ENCODE measurements at places on chromosomes 4 and X. TPM values are rescaled to one million over a fixed set of nuclear protein-coding genes. Genes with fewer than 3 reads are reported as not detected.

DNA sequence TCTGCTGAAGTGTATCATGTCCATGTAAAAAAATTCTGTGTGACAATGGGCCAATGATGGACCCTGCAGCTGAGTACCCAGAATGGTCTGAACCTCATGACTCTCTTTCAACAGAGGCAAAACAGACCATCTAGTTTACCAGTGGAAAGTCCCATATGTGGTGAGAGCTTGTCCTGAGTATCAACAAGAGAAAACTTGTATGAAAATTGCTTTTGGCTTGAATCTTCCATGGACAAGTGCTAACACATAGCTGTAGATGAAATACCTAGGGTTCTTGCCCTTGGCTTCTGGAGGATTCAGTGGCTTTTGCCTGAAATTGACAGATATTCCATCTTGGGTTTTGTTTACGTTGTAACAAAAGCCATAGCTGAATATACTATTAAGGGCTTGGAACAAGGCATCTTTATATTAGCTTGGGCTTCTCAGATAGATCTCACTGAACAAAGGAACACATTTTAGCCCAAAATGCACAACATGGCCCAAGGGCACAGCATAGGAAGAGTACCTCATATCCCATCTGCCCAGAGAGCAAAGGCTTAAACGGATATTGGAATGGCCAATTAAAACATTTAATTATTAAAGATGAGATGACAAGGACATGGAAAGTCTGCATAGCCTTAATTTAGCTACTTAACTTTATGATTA is 128.5 kb upstream of the HPGD start:
- no peak overlapping the region for H3K4me3 ChIP-seq
- no peaks in the 10 kb centered on the region for H3K27me3 ChIP-seq
- H3K27ac ChIP-seq = no peak overlapping the region
- H3K36me3 ChIP-seq = no peaks in the 10 kb centered on the region
- no peaks in the 10 kb centered on the region for H3K4me1 ChIP-seq

Gene GNL3L
- total RNA-seq = 15.4 TPM

GRCh38 chr4:153074936-153075630 is 129.2 kb upstream of the TRIM2 start:
- H3K4me1 ChIP-seq = no peaks in the 10 kb centered on the region
- H3K4me3 ChIP-seq = no peak overlapping the region
- no peak overlapping the region for H3K27ac ChIP-seq
- no peaks in the 10 kb centered on the region for H3K36me3 ChIP-seq
- H3K27me3 ChIP-seq = no peaks in the 10 kb centered on the region
- no peak for DNase-seq

DNA sequence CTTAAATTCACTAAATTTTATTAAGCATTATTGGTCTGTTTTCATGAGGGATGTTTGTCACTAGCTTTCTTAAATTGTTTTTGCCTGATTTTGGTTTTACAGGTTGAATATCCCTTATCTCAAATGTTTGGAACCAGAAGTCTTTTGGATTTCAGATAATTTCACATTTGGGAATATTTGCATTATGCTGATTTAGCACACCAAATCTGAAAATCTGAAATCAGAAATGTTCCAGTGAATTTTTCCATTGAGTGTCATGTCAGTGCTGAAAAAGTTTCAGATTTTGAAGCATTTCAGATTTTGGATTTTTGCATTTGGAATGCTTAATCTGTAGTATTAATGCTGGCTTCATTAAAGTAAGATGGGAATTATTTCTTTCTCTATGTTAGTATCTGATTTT is 14.7 kb downstream of the FAM193A start:
- no peaks in the 10 kb centered on the region for H3K4me1 ChIP-seq
- DNase-seq = no peak
- no peak overlapping the region for H3K27ac ChIP-seq
- H3K4me3 ChIP-seq = no peak overlapping the region
- H3K27me3 ChIP-seq = no peaks in the 10 kb centered on the region
- no peaks in the 10 kb centered on the region for H3K36me3 ChIP-seq

Gene GLOD5
- not detected for total RNA-seq

DNA sequence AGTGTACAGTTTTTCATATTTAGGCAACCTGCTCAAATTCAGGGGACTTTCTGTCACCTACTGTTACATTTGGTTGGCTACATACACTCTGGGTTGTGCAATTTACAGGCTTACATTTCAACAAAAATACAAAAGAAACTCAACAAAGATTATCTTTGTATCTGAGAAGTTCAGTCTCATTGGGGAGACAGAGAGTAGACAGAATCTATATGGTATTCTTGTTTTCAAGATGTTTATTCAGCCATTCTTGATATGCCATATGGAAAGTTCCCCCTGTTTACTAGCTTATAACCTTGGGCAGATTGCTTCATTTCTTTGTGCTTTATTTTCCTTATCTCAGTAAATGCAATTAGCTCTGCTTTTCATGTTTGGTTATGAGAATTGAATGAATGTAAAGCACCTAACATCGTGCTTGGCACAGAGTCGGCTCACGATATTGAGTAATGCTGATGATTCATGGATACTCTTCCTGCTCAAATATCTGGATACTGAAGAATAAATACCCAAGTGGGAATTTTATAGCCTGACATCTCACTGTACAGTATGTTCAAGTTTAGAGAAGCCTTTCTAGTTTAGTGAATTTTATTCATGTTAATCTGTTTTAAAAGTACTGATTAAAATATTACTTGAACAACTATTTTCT is 96.5 kb upstream of the PACRGL start:
- no peak for DNase-seq
- H3K27ac ChIP-seq = no peak overlapping the region
- no peaks in the 10 kb centered on the region for H3K27me3 ChIP-seq
- H3K36me3 ChIP-seq = peaks cover under 1% of the 10 kb centered on the region
- H3K4me1 ChIP-seq = no peaks in the 10 kb centered on the region

Gene LRP2BP
- 0.53 TPM for total RNA-seq

DNA sequence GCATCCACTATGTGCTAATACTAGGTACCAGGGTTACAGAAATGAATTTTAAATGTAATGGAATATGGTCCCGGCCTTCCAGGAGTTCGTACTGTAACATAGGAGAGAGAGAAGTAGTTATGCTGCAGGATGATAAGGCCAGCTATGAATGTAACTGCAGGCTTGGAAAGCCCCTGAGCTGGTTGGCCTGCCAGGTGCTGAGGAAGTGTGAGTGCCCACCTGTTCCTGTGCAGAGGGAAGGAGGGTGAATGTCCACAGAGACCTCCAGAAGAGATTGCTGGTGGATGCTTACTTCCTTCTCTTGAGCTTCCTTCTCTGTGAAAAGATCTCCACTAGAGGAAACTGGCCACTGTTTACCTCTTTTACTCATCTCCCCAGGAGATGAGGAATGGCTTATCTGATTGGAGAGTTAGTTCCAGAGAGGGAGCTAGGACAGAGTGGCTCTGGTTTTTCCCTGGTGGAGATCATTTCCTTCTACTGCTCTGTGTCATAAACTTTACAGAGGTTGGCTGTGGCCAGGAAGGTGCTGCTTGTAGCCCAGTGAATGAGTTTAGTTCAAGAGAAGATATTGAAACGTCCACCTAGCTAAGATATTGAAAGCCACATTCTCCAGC is 114.0 kb upstream of the LNX1 start:
- no peak overlapping the region for H3K4me3 ChIP-seq
- H3K27me3 ChIP-seq = no peaks in the 10 kb centered on the region
- no peak for DNase-seq
- H3K4me1 ChIP-seq = no peaks in the 10 kb centered on the region

DNA sequence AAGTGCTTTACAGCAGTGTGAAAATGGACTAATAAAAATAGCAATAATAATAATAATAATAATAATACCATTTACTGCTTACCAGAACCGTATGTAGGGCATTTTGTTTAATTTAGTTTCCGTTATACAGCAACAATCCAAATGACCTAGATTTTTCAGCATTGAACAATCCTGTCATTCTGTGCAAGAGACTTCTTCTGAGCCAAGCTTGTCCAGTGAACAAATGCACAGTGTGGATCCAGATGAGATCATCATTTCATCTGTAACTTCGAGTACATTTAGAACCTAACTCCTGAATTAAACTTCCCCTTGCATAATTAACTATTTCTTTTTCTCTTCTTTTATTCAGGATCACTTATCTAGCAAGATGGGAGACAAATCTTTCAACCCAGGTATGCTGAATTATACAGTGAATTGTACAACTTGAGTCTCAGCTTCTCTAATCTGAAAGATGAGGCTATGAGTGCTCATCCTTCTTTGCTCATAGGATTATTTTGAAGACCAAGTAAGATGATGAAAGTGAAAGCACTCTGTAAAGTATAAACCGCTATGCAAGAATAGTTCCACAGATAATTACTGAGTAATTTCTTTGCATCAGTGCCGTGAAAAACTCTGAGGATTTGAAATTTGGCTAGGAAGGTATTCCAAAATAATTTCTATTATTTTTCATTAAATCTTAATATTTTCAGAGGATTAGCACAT is 6.6 kb downstream of the CLNK start:
- no peak overlapping the region for H3K27ac ChIP-seq
- DNase-seq = no peak
- H3K36me3 ChIP-seq = no peaks in the 10 kb centered on the region

DNA sequence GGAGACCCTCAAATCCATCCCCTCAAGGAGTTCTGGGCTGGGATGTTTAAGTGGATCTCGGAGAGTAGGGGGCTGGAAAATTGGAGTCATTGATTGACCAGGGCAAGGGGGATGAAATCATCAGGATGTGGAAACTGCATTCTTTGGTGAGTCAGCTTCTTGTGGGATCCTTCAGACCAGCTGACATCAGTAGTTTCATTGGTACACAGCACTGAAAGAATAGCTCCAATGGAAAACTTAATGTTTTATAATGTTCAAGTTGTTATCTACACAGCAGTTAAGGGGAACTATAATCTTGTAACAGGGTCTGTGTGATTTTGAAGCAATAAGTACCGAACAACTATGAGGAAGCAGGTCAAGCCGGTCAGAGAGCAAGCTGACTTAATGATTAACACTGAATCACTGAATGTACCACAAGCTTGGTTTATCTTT is 506.1 kb downstream of the RPA4 start:
- H3K27me3 ChIP-seq = no peaks in the 10 kb centered on the region
- no peak for DNase-seq
- no peak overlapping the region for H3K4me3 ChIP-seq

Gene PPID
- total RNA-seq = 20.8 TPM

Gene TMEM271
- total RNA-seq = not detected

- peak; percentile 45 for DNase-seq
- no peak overlapping the region for H3K27ac ChIP-seq
- H3K4me1 ChIP-seq = peaks cover 10% of the 10 kb centered on the region
- H3K36me3 ChIP-seq = no peaks in the 10 kb centered on the region
Measured at GRCh38 chr4:2044542-2045517, 14.3 kb upstream of the NAT8L start.
